ENCODE measurements at places on chromosomes 5 and 9.

- DNase-seq: no peak
Measured at GRCh38 chr9:126641118-126641851, 27.6 kb downstream of the LMX1B start.

- DNase-seq: peak; percentile 80
Measured at GRCh38 chr5:110058175-110058574, 368.4 kb downstream of the MAN2A1 start.

DNA sequence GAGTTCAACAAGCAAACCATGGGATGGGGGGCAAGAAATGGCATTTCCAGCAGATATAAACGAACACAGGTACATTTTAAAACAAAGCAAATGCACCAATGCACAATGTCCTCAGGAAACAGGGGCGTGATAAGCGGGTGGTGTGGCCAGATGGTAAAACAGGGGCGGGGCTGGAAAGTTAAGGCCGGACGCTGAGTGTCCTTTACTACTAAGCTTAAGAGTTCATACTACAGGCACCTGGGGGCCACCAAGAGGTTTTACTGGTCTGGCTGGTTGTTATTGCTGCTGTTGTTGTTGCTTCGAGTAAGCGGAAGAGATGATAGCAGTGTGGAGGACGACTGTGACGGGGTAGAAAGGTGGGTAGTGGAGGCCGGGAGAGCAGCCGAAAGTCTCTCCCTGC lies 99.8 kb downstream of the ATPSCKMT start:
- no peak for DNase-seq

DNA sequence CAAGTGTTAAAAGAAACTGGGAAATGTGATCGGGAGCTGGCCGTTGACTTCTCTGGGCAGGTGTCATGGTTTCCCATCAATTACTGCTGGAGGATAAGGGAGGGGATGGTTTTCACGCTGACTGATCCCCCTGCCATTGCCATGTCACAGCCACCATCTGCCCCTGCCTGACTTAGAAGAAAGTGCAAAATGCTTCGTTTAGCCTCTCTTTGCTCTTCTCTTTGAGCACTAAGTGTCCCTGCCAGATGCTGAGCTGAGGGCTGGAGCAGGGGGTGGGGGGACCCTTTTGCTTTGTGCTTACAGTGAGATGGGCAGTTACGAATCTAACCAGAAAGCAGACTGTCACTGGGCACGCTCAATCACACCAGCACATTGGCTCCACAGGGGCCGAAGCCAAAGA lies 138.4 kb upstream of the ALDH1B1 start:
- no peak for DNase-seq

DNA sequence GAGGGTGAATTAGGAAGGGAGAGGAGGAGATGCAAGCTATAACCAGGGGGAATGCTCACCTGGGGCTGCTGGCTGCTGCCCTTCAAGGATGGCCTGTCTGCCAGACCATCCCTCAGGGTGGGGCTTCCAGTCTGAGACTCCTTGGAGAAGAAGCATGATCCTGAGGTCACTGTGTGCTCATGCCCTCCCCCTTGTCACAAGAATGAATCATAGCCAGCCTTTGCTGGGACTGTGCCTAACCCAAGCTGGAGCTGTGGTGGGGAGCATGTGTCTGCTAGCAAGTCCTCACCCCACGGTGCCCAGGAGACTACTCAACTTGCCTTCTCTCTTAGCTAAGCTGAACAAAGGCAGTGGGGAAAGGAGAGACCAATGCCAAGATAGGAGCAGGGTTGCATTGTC lies 463.6 kb downstream of the SPOCK1 start:
- peak; percentile 52 for DNase-seq

DNA sequence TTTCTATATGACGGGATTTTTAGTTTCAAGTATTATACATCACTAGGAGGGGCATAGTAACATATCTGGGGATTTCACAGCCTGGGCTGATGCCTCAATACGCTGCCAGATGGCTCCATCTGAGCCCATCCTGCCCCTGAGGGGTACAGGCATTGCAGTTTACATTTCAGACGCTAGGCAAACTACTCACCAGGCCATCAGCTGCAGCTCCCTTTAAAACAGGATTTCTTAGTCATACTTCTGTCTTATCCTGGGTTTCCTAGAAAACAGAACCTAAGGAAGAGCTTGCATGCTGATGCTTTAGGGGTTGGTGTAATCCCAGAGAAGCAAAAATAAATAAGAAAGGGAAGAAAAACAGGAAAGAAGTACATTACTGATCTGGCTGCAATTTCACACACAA lies 372.8 kb upstream of the PIK3R1 start:
- no peak for DNase-seq

- no peak for DNase-seq
Measured at GRCh38 chr9:113568081-113568435, 104.5 kb downstream of the RGS3 start.

GRCh38 chr9:89562186-89562814 lies 42.5 kb upstream of the GADD45G start:
- DNase-seq: no peak

DNA sequence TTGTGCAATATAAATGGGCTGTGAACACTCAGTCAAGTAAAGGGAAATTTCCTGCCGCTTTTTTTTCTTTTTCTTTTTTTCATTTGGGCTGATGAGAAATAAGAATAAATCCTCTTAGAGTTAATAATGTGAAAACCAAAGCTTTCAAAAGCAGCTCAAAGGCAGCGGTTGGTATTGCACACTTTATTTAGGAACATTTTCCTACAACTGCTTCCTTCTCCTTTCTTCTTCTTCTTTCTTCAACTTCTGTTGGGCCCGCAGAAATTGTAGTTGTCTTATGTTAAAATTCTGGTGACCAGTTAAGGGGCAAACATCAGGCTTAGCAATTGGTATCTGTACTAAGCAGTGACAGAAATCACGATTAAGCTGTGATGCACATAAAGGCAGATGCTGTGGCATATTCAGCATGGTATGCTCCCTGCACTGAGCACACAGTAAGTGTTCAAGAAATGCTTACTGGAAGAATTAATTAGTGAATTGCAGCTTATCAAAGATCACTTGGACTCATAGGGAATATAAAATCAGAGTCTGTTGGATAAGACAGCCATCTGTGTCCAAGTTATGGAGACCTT lies 85.4 kb downstream of the ANKRD55 start:
- no peak for DNase-seq

- DNase-seq: no peak
Measured at GRCh38 chr9:78143281-78144007, 92.4 kb upstream of the CEP78 start.

DNA sequence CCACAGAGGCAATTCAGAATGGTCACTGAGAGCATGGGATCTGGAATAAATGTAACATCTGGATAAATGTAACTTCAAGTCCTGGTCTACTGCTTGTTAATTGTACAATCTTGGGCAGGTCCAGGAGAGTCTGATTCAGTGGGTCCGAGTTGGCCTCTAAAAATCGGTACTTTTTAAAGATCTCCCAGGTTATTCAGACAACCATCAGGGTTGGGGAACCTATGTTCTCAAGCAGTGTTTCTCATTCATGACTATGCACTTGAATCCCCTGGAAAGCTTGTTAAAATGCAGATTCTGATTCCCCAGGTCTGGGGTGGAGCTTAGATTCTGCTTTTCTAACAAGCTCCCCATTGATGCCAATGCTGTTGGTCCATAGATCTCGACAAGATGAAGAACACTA lies 14.8 kb downstream of the ANXA1 start:
- no peak for DNase-seq

GRCh38 chr9:71363286-71363961 lies 242.0 kb upstream of the TRPM3 start:
- no peak for DNase-seq

DNA sequence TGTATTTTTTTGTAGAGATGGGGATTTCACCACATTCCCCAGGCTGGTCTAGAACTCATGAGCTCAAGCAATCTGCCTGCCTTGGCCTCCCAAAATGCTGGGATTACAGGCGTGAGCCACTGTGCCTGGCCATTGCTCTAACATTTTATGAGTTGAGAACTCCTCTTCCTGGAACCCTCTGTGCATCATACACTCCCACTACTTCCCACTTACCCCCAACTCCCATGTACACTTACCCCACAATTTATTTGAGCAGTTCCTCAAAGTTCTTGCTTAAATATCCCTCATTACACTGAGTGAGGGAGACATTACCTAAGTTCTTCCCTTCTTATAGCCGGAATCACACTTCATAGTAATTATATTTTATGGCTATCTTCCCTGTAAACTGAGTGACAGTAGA lies 42.9 kb upstream of the GALNT10 start:
- DNase-seq: no peak

DNA sequence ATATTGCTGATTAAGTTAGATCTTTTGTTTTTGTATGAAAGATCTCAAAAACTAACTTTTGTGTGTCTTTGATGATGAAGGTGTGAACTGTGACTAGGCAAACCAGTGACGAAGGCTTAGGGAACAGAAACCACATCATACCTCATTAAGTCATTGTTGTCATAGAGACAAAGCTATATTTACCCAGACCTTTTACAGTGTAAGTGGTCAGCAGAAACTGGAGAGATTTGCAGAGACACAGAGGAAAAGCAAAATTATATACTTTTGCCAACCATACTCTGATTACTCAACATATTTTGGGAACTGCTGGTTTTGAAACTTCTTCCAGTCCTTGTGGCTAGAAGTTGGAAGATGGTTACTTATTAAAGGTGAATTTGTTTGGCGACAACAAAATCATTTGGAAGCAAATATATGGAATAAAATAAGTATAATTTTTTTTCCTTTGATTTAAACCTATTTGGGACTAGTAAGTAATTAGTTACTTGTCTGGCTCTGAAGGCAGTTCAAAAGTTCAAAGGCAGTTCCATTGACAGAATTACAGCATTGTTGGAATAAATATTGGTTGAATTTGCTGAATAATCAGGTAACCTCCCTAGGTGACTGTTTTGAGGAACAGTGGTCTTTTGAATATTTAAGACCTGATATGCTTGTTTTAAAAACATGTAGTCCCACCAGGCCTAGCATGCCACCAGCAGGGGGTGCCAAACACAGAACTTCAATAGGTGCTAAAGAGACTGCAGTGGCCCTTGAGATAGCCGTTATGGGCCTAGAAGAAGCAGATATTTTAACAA lies 103.8 kb downstream of the RPS23 start:
- peak; percentile 77 for DNase-seq

DNA sequence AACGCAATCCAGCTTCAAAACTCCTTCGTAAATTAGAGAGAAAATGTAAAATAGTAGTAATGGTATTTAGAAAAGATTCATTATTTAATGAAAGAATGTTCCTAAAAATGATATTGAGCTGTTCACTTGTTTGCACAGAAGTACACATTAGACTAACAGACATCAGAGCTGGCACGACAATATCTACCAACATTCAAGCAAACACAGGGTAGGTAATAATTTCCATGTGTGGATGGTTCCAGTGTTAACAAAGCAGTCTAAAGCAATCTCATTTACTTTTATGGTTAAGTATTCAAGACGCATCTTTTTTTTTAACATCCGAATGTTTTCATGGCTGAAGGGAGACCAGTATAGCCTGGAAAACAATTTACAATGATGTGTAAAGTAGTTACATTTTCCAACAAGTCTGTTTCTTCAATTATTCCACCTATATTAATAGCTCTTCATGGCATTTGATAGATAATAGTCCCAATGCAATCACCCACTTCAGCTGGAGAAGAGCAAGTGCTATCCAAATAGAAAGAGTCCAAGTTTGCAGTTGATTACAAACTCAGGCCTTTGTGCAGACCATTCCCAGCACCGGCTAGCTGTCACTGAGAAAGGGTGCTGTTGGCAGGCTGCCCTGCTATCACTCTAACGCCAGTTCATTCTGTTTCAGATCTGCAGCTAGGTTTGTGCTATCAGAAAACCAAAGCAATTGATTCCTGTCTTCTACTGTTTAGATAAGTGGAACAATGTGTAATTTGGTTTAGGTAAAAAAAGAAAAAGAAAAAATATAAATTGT lies 458.8 kb downstream of the DTWD2 start:
- DNase-seq: peak; percentile 56

DNA sequence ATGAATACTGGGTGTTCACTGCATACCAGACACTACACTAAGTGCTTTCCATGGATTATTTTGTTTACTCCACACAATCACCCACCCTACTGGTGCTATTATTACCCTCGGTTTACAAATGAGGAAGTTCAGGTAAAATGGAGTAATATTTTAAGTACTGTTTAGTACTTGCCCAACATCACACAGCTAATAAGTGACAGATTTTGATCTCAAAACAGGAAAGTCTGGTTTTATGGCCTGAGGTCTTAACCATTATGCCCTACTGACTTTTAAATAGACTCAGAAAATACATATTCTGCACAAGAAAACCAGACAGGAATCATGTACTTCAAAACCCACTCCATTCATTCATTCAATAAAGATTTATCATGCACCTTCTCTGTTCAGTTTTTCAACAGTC lies 431.0 kb upstream of the TLE4 start:
- DNase-seq: no peak

DNA sequence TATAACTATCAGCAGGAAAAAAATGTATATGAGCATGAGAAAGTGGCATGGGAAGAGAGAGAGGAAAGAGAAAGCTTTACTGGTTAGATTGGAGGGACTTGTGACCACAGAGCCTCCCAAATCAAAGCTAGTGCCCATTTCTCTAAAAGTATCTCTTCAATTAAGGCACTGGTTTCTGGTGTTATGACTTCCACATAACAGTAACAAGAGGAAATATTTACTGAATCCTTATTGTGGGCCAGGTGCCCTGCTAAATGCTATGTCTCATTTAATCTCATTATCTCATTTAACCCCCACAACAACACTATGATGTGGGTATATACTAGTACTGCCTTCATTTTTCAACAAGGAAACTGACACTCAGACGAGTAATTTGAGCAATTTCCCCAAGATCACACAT lies 221.5 kb downstream of the EBF1 start:
- no peak for DNase-seq
